Jurkat, Clone E6-1 (cell line): ENCODE measurements at places on chromosomes 7 and 10.

- no peak for DNase-seq
Measured at GRCh38 chr7:30906515-30907240, 5.0 kb upstream of the AQP1 start.

DNA sequence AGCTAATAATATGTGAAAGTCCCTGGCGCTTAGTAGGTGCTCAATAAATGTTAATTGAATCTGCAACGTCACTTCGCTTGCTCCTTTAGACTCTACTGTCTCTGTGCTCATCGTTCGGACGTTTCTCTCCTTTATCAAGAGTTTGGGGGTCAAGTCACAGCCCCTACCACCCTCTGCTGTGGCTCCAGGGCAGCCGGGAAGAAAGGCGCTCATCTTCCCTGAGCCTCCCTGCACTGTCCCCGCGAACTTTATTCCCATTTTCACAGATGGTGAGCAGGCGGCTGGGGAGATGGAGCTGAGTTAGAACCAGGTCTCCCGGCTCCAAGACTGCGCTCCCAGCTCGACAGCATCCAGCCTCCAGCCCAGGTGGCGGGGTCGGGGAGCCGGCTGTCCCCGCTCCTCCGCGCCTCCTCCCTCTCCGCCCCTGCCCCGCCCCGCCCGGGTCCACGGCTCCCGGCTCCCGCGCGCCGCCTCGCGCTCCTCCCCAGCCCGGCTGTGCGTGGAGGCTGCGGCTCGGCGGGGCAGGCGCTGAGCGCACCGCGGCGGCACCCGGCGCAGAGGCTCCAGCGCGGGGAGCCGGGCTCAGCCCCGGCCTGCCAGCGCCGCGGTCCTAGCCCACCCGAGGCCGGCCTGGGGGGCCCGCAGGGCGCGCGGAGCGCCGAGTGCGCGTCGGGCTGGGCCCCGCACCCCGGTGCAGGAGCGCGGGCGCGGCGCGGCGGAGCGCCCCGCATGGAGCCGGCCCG, at the start of gene CLEC2L:
TSS of gene CLEC2L (plus strand) at position 487 of the 743 bp plus-strand sequence. CDS start at position 730, 243 bp downstream.
- DNase-seq: no peak

- DNase-seq: no peak
Measured at GRCh38 chr10:77157248-77158019, 480.2 kb downstream of the KCNMA1 start.

DNA sequence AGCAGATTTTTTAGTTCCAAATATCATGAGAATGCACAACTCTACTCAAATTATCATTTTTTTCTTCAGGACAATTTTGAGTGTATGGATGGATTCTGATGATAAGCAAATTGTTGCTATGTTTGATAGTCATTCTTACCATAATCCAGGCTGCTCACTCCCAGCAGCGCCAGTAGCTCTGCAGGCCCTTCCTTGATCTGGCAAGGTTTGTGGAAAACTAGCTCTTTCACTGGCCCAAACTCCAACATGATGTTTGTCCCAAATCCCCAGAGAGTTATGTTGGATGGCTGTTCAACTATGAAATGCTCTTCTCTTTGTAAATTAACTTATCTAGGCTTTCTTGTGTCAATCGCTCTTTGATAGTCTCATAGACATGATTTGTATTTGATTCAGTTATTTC, 933.7 kb downstream of the DNAJB9 start:
- DNase-seq: no peak

- DNase-seq: no peak
Measured at GRCh38 chr10:58311026-58311425, 23.8 kb upstream of the UBE2D1 start.

GRCh38 chr7:101164071-101164840, 1.1 kb downstream of the VGF start:
- DNase-seq: no peak

GRCh38 chr10:29279779-29280487, 8.9 kb upstream of the LYZL1 start:
- no peak for DNase-seq

- DNase-seq: no peak
Measured at GRCh38 chr7:1232623-1233332, at the start of gene UNCX. UNCX (plus strand) TSS chr7:1232872; CDS start chr7:1233018, 146 bp downstream.

- no peak for DNase-seq
Measured at GRCh38 chr10:43282881-43283280, 16.0 kb upstream of the RASGEF1A start.

DNA sequence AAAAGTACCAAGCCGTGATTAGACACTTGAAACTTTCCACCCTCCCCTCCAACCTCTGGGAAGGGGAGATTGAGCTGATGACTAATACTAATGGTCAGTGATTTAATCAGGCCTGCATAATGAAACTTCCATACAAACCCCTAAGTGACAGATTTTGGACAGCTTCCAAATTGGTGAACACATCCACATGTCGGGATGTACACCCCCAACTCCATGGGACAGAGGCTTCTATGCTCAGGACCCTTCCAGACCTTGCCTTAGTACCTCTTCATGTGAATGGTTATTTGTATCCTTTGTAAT, 4.8 kb downstream of the NUB1 start:
- no peak for DNase-seq

DNA sequence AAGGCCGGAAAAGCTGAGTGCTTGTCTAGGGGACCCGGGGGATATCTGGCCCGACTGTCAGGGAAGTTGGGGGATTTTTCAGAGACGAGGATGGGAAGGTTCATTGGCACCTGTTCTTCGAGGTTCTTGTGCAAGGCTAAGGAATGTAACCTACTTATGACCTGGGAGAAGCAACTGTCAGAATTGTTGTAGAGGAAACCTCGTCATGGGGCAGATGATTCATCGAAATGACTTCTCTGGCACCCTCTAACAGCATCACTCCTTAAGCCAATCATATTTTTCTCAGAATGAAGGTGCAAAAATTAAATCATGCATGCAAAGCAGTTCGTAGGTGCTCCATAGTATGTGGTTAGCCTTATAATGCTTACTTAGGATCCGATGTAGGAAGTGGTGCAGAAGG, 58.6 kb downstream of the PLXDC2 start:
- no peak for DNase-seq

- DNase-seq: no peak
Measured at GRCh38 chr7:40674316-40674715, 539.5 kb downstream of the SUGCT start.

DNA sequence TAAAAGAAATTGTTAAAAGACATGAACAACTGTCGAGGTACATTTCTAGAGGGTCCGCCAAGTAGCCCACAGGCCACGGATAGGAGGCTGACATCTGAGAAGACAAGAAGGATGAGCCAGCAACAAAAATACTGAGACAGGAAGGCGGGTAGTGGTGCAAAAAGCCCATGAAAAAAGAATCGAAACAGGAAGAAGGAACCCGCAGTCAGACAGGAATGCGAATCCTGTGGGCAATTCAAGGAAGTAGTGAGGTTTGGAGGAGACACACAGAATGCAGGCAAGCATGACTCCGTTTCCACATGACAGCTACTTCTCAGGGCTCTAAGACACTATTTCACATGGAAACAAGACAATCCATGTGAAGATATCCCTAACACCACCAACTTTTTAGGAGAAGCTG, 125.2 kb downstream of the DOCK4 start:
- DNase-seq: peak; percentile 30

DNA sequence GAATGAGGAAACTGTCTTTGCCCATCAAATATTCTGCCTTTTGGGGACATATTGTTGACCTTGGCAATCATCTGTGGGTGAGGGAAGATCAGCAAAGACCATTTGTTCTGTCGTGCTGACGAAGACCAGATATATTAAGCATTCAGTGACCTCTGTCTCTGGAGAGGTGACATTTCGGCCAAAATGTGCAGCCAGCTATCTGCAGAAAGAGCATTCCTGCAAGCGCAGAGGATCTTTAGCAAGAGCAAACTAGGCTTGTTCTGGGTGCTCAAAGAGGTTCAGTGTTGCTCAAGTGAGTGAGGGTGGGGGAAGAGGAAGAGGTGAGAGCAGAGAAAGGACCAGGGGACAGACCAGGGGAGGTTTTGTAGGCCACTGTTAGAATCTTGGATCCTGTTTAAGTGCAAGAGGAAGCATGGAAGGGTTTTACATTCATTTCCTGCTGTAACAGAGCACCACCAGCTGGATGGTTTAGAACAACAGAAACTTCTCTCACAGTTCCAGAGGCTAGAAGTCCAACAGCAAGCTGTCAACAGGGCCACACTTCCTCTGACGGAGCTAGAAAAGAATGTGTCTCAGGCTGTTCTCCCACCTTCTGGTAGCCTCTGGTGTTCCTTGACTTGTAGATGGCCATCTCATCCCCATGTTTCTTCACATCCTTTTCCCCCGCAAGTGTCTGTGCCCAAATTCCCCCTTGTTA, 11.2 kb downstream of the C10orf120 start:
- DNase-seq: no peak

- DNase-seq: no peak
Measured at GRCh38 chr7:44801890-44802289, 5.4 kb downstream of the PPIA start.

DNA sequence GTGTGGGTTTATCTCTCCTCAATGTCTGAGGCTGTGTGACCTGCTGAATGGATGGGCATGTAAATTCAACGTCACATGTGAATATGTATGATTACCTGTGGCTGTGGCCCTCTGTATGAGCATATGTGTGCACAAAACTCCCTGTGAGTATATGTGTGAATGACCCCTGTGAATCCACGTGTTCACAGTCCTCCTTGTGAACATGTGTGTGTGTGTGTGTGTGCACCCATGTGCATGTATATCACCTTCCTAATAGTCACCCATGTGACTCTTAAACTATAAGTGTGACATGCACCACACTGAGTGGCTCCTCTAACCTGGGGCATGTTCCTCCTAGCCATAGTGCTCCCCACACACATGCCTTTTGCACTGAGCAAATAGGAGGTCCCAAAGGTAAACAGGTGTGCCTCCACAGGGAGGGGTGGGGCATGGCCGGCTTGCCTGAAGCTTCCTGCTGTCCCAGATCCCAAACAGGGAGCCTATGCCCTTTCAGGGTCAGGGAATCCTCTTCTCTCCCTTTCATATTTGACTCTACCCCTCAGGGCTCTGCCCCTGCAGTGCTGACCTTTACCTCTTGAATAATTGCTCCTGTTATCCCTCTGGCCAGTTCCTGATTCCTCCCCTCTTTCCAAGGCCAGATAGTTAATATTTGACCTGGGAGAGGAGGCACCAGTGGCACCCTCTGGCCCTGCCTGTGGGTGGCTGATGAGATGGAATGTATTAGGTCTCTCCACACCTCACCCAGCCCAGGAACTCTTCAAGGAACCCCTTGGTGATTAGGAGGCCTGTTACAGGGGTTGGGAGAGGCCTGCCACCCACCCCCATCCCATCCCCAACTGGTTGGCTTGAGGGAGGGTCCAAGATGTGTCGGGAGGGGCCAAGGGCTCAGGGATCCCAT, 1.9 kb downstream of the SEMA4G start:
- DNase-seq: no peak

- no peak for DNase-seq
Measured at GRCh38 chr7:95191795-95192194, 132.5 kb downstream of the PON1 start.

DNA sequence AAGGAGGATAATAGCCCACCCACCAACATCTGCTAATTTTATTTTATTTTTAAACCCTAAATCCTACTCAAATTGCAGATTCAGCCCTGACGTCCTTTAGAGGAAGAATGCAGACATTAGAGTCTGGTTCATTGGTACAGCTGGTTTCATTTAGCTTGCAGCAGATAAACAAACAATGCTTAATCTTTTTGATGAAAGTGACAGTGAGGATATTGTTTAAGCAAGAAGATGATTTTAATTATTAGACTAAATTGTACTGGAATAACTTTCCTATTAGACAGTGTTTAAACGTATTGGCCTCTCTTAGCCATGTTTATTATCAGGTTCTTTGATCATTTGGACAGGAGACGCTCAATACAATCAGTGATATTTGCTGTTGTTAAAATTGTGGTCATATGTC, 164.8 kb downstream of the CDK14 start:
- DNase-seq: no peak

- no peak for DNase-seq
Measured at GRCh38 chr7:74275401-74275881, 13.8 kb upstream of the CLIP2 start.

DNA sequence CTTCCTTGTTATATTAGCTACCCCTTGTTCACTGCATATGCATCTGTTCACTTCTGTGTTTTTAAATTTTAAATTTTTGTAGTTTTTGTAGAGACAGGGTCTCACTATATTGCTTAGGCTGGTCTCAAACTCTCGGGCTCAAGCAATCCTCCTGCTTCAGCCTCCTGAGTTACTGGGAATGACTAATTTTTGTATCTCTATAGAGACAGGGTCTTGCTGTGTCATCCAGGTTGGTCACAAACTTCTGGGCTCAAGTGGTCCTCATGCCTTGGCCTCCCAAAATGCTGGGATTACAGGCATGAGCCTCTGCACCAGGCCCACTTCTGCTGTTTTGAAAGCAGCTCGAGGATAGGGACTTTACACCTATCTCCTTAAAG, 64.6 kb downstream of the PRTFDC1 start:
- no peak for DNase-seq

DNA sequence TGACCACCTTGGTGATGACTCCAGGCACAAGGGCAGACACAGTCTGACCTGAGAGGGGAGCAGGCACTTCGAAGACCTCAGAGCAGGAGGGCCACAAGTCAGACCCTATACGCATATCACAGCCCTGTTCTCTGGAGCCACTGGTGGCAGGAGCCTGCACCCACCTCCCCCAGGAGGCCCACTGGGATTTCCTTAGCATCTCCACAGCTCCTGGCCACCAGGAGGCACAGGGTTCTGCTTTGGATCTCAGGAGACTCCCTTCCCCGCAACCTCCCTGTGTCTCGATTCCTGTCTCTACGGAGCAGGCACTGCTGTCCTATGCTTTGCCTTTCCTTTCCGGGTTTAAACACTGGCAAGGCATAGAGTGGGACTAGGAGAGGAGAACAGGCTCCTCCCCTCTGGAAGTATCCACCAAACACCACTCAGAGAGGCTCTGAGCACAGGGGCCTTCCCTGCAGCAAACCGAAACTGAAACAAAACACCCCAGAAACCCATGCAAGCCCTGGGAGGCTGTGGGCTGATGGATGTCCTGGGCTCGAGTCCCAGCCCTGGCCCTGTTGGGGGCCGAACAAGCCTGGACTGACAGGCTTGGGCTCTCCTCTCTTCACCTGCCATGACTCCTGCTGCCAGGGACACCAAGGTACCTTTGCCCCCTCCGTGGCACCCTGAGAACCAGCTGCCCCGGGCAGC, 166.3 kb downstream of the NEURL1 start:
- peak; percentile 64 for DNase-seq

DNA sequence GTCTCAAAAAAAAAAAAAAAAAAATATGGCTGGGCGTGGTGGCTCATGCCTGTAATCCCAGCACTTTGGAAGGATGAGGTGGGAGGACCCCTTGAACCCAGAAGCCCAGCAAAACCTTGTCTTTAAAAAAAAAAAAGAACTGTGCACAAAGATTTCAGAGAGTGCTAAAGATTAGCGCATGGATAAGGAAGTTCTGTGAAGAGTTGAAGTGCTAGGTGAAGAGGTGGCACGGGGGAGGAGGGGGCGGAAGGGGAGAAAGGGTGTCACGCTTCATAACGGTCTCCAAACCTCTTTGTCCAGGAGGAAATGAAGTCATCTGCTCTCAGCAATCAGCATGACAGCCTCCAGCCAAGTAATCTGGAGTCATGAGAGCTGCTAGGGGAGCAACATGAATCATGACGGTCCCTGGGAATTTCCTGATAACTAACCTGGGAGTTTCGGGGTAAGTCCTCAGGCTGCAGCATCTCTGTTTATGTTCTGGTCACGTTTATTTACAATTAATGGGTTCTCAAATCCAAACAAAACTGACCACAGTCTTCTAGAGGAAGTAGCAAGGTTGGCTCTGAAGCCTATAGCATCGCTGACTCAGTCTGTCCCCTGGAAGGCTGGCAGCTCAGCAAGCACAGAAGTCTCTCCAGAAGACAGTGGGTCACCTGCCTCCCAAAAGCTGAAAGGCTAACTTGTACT, 1.9 kb upstream of the PLAU start:
- no peak for DNase-seq

GRCh38 chr7:101835136-101835535, 17.7 kb downstream of the CUX1 start:
- no peak for DNase-seq

- DNase-seq: no peak
Measured at GRCh38 chr7:107045980-107046379, 1.5 kb downstream of the PRKAR2B start.
